ENCODE measurements at places on chromosomes 11 and 22.

DNA sequence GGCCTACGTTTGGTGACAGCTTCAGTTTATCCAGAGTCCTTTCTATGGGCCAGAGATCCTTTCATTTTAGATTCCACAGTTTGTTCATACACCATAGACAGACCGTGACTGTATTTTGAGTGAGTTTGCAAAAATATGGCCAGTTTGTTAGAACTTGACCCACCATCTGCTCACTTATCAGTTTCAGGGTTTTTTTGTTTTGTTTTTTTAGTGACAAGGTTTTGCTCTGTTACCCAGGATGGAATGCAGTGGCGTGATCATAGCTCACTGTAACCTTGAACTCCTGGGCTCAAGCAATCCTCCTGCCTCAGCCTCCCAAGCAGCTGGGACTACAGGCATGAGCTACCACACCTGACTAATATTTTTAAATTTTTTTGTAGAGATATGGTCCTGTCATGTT lies 9.1 kb upstream of the CKAP5 start:
- no peak for DNase-seq

DNA sequence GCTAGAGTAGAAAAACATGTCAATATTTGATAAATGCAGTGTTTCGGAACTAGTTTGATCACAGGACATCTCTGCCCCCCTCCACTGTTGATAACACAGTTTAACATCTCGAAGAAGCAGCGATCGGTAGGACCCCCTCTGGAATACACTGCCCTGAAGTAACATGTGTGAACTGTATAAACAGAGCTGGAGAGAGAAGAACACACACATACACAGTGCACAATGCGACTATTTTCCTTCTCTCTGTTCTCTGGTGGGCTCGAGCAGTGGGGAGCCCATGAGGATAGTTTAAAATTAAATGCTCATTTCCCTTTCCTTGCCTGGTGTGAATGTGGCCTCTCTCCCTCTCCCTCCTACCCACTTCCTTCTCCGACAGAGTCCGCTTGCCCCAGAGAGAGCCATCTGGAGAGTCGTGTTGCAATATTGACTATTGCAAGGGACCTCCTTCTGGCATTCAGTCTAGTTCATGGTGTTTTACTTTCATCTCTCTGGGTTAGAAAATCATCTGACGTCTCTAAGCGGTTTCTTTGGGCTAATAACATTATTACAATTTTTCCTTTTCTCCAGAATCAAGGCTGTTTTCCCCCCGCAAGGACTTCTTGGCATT lies 51.6 kb upstream of the BARX2 start:
- DNase-seq = no peak

DNA sequence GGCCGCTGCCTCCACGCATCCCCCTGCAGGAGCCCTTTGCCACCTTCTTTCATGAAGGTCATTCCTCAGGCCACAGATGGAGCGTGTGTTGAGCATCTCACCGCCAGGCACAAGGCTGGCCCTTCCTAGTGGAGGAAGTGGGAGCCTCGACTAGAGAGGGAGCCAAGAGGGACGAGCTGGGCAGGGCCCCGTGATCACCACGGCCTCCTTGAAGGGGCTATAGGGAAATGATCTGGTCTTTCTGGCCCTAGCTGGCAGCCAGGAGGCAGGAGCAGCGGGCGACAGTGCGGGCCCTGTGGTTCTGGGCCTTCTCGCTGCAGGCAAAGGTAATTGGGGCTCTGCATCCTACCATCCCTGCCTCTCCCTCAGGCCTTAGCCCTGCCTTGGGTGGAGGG lies 49.1 kb downstream of the PISD start:
- no peak for DNase-seq

GRCh38 chr22:19068784-19069271 lies 53.4 kb downstream of the DGCR2 start:
- no peak for DNase-seq

GRCh38 chr11:95487391-95487790 lies 256.4 kb upstream of the SESN3 start:
- no peak for DNase-seq

GRCh38 chr11:57641011-57641807 lies 8.5 kb downstream of the YPEL4 start:
- no peak for DNase-seq

GRCh38 chr11:84249344-84250135 lies 963.4 kb upstream of the CCDC90B start:
- no peak for DNase-seq

DNA sequence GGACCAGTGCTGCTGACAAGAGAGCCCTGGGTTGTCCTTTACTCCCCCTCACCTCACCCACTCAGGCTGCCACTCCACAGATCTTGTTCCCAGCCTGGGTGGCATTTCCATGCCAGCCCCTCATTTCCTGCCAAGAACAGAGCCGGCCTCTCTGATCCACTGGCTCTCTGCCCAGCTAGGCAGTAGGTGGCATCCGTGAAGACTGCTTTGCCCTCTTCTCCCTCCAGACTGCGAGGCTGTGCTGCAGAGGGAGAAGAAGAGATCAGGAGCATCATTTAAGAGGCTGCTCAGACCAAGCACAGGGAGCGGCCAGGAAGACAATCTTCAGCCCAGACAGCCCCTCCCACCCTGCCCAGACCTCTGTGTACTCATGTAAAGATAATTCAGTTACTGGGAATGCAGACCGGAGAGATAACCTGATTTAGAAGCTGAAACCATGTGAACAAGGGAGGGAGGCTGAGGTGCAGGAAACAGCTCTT lies 126.9 kb upstream of the NCAM1 start:
- no peak for DNase-seq

DNA sequence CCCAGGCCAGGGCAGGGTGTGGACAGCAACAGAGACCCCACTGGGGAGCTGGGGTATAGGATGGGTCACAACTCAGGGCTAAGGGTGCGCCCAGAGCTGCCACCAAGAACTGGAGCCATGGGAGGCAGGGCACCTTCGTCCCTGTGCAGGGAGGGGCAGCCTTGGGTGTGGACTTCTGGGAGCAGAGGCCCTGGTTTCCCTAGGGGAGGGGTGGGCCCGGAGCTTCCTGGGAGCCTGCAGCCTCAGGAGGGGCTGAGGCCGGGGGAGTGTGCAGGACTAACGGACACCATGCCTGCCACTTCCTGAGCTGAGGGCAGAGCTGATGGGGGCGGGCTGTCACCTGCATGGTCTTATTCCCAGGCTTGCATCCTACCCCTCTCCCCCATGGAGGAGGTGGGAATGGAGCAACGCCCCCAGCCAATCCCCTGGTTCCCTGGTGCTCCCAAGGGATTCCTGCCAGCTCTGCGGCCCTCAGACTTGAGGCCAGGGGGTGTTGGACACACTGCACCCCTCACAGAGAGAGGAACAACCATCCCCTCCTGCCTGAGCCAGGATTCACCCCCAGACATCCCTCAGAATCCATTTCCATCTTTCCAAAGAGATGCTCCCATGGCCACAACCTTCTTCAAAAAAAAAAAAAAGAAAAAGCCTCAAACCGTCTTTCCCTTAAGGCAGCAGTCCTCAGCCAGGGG lies 225.7 kb downstream of the CTTN start:
- DNase-seq = no peak

GRCh38 chr11:86625544-86625943 lies 46.9 kb downstream of the ME3 start:
- DNase-seq = no peak

GRCh38 chr22:46350646-46351045 lies 15.1 kb downstream of the TRMU start:
- no peak for DNase-seq

DNA sequence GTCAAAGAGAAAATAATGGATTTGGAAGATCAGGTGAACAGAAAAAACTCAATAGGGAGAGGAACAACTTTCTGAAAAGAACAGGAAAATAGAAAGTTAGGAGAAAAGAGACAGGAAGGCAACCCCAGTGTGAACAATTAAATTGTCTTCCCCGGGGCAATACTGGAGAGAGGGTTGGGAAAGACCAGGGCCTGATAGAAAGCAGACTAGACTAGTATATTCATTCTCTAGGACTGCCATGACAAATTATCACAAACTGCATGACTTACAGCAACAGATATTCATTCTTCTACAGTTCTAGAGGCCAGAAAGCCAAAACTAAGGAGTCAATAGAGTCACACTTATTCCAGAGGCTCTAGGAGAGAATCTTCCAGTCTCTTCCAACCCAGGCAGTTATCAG lies 482.8 kb downstream of the SOX6 start:
- no peak for DNase-seq

DNA sequence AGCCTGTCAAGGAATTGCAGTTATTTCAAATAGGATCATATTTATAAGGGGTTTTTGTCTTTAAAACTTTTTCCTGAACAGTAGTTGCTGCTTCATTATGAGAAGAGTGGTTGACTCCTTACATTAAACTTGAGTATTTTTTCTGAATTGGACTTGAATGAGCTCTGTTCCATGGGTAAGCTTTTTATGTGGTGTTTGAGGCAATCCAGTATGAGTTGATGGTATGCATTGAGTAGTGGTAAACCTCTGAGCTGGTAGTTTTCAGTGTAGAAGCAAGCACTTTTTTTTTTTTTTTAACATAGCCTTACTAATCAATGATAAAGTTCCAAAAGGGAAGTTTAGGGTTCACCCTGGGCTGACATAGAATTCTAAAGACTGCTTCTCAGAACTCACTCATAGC lies 3.4 kb downstream of the KMT2A start:
- no peak for DNase-seq

GRCh38 chr11:110908401-110909105 lies 196.3 kb upstream of the ARHGAP20 start:
- no peak for DNase-seq

DNA sequence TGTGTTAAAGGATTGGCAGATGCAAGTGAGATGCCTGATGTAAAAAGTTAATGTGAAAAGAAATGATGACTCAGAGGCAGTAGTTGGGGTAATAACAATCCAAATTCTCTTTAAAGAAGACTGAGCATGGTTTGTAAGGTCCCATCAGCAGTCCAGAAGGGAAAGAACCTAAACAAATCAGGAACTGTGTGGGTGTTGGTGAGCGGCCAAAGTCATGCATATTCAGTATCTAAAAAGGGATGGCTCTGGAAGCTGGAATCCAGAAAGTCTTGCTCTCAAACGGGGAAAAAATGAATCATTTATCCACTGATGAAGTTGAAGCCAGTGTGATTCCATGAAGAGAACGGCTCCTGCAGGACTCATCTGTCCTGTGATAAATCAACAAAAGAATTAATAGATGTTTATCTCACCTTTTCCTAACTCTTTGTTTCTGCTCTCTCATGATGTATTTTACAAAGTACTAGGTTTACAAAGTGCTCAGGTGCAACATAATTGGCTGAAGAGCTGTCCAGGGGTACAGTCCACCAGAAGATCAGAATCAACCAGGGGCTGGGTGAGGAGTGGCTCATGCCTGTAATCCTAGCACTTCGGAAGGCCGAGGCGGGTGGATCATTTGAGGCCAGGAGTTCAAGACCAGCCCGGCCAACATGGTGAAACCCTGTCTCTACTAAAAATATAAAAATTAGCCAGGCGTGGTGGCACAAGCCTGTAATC lies 20.5 kb upstream of the SORL1-AS1 start:
- no peak for DNase-seq

- DNase-seq = peak; percentile 91
Measured at GRCh38 chr11:76380977-76381719, at the start of the genes GVQW3 and THAP12. Gene GVQW3, plus strand, starts transcription at chr11:76381323. Its CDS starts 506 bp downstream, at chr11:76381829. Gene THAP12, minus strand, starts transcription at chr11:76381132. Its CDS starts 296 bp downstream, at chr11:76380836.

GRCh38 chr22:37739035-37739434 lies 42.2 kb downstream of the TRIOBP start:
- DNase-seq = no peak

DNA sequence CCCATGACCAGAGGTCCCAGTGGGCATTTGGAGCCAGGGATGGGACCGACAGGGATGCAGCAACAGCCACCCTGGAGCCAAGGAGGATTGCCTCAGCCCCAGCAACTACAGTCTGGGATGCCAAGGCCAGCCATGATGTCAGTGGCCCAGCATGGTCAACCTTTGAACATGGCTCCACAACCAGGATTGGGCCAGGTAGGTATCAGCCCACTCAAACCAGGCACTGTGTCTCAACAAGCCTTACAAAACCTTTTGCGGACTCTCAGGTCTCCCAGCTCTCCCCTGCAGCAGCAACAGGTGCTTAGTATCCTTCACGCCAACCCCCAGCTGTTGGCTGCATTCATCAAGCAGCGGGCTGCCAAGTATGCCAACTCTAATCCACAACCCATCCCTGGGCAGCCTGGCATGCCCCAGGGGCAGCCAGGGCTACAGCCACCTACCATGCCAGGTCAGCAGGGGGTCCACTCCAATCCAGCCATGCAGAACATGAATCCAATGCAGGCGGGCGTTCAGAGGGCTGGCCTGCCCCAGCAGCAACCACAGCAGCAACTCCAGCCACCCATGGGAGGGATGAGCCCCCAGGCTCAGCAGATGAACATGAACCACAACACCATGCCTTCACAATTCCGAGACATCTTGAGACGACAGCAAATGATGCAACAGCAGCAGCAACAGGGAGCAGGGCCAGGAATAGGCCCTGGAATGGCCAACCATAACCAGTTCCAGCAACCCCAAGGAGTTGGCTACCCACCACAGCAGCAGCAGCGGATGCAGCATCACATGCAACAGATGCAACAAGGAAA lies 27.3 kb upstream of the L3MBTL2 start:
- DNase-seq = no peak

- DNase-seq = no peak
Measured at GRCh38 chr11:128595221-128595620, 7.9 kb upstream of the ETS1 start.

- no peak for DNase-seq
Measured at GRCh38 chr11:87223816-87224215, 186.1 kb downstream of the TMEM135 start.

- DNase-seq = peak; percentile 63
Measured at GRCh38 chr22:20429254-20430100, 8.1 kb downstream of the SCARF2 start.

DNA sequence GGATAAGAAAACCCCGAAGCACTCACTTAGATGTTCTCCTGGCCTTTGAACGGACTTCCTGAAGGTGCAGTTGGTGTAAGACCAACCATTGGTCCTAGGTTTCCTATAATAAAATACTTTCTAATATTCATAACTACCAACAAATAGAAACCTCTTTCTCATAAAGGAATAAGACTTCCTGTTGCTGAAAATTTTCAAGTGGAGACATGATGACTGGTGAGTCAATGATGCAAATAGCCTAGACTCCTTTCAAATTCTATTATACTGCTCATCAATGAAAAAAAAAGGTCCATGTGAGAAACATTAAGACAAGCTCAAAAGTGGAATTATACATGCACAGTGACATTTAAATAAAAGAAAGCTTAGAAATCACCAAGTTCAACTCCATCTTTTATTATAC lies 862.8 kb downstream of the FAM181B start:
- no peak for DNase-seq

GRCh38 chr11:94638301-94638901 lies 71.2 kb downstream of the PIWIL4 start:
- DNase-seq = no peak

DNA sequence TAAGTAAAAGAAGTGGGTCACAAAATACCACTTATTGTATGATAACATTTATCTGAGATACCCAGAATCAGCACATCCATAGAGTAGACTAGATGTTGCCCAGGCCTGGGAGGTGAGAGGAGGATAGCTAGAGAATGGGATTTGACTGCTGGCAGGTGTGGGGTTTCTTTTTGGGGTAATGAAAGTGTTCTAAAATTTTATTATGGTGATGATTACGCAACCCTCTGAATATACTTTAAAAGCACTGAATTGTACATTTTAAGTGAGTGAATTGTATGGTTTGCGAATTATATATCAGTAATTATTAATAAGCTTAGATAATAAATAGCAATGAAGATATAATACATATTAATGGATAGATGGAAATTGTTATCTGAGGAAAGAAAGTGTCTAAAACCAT lies 35.7 kb upstream of the ACAT1 start:
- DNase-seq = no peak

- no peak for DNase-seq
Measured at GRCh38 chr11:132466983-132467382, 1065.3 kb downstream of the OPCML start.

- no peak for DNase-seq
Measured at GRCh38 chr11:17921659-17922415, 91.0 kb downstream of the SERGEF start.

Measured in stimulated activated CD8-positive, alpha-beta memory T cell treated with anti-CD3 and anti-CD28 coated beads, Interleukin-7, amount 100 ng/mL, for 1 hour (primary cell).